ENCODE measurements at places on chromosomes 7 and 10. TPM values are rescaled to one million over a fixed set of nuclear protein-coding genes. Genes with fewer than 3 reads are reported as not detected.

DNA sequence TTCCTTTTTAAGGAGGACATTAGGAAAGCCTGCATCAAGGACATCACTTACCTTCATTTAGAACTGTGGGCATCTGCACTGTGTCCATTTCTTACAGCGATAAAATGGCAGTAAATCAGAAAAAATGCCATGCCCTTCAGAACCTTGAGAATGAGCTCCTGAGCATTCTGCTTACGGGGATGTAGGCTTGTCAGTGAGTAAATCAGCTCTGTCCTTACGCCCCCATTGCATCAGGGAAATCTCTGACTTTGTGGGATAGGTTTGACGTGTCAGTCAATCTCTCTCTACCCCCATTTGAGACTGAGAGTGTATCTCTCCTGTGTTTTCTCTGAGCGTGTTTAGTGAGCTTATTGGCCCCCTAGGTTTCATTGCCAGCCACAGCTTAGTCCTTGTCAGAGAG is 837.1 kb downstream of the LRMDA start:
- DNase-seq = no peak

DNA sequence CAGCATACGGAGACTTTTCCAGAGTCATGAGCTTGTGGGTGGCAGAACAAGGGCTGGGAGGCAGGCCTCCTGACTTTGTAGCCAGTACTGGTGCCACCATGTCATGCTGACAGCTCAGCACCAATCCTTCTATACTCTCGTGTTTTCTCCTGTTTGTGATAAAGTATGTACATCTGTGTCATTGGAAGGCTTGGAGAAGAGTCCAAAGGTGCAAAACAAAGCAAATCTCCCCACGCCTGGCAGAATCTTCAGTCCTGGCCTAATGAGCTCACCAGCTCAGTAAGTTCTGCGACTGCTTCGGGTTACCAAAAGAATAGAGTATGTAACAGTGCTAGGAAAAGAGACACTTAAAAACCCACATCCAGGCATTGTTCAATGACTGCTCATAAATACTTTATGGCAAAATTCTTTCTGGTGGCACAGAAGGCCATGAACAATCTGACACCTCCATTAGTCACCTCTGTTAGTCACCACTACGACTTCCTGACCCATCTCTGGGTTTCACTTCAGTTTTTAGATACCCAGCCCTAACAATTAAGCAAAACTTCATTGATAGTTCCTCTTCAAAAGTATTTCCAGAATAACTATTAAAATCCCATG is 24.5 kb downstream of the STEAP1 start:
- DNase-seq = no peak

Gene IL6
- polyA plus RNA-seq = not detected

DNA sequence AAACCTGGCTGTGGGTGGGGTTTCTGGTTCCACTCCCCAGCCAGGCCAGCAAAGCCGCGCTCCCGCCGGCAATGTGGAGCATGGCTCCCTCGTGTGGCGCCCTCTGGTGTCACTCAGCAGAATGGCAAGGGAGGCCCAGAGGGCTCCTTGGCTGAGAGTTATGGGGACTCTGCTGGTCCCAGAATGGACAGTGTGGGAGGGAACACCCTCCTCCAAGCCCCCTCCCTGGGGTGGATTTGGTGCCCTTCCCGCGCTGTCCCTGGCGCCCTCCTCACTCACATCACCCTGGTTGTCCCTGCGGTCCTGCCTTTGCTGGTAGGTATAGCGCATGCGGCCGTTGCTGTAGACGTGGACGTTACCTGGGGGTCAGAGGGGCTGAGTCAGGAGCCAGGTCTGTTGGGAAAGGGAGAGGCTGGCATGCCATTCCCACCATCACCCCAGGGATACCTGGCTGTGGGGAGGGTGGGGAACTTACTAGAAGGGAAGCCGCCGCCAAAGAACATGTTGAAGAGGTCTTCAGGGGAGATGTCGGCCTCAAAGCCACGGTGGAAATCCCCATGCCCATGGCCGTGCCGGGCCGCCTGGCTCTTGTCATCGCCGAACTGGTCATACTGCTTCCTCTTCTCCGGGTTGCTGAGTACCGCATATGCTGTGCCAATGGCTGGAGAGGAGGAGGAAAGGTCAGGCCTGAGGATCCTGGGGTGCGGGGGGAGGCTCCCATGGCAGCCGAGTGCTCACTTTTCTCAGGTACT is 14.0 kb downstream of the DNAJB12 start:
- DNase-seq = no peak

DNA sequence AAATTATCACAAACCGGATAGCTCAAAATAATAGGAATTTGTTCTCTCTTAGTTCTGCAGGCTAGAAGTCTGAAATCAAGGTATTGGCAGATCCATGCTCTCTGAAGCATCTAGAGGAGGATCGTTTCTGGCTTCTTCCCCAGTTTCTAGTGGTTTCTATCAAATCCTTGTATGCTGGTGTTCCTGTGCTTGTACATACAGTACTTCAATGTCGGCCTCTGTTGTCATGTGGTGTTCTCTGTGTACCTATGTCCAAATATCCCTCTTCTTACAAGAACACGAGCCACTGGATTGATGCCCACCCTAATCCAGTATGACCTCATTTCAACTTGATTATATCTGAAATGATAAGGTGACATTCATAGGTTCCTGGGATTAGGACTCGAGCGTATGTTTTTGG is 9.8 kb upstream of the TAX1BP1 start:
- no peak for DNase-seq

Gene SFXN2
- 47.7 TPM for polyA plus RNA-seq

Gene RAB19
- polyA plus RNA-seq = 1.6 TPM

- DNase-seq = no peak
Observed at GRCh38 chr7:25652366-25652765, 424.1 kb upstream of the NPVF start.

- DNase-seq = no peak
Observed at GRCh38 chr10:37566332-37566731, 291.1 kb downstream of the ZNF248 start.

DNA sequence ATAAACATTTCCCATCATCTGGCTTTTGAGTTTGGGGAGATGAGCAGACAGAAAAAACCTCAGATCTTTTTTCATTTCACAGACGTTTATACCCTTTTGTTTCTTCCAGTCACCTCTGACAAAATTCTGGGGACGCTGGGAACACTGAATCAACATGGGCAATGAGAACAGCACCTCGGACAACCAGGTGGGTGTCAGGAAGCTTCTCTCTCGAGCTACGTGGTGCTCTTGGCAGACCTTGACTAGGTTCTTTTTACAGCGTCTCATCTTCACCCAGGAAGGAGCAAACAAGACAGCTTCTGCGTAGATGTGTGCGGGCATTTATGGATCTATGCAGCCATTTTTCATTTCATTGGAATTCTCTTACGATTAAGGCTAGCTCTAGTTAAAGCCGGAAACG is 32.9 kb downstream of the TACC2 start:
- DNase-seq = no peak

- no peak for DNase-seq
Observed at GRCh38 chr10:79269443-79269842, 77.8 kb upstream of the PPIF start.

DNA sequence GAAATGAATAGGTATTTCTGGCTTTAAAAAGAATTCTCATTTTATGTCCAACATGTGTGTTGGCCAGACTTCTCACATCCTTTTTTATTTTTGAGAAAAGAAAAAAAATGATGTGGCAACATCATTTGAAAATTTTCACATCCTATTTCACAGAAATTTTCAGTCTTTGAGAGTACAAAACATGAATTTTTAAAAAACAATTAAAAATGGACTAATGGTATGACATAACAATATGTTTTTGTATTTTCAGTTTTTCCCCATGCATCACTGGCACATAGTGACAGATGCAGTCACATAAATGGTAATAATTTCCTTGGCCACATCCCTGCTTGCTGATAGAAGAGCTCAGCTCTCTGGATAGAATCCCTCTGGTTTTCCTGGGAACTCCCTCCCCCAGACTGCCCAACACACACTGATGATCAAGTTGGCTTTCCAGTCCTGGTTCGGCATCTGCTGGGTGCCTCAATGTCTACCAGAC is 188.5 kb upstream of the AGR3 start:
- DNase-seq = no peak

Gene KNDC1
- polyA plus RNA-seq = 9.9 TPM

Gene NDUFA5
- polyA plus RNA-seq = 264 TPM

Gene ZNF804B
- 0.35 TPM for polyA plus RNA-seq

GRCh38 chr7:31492086-31492485 is 21.8 kb upstream of the ITPRID1 start:
- no peak for DNase-seq

- no peak for DNase-seq
Observed at GRCh38 chr7:88312061-88312663, 5.5 kb upstream of the STEAP4 start.
